ENCODE measurements at places on chromosomes 1 and 21.

GRCh38 chr1:176517484-176517883 is 54.5 kb downstream of the PAPPA2 start:
- no peak for DNase-seq

GRCh38 chr1:223019256-223019655 is 123.8 kb downstream of the TLR5 start:
- no peak for DNase-seq

GRCh38 chr1:31987135-31987619 is 26.5 kb upstream of the KHDRBS1 start:
- DNase-seq: no peak

- DNase-seq: no peak
Observed at GRCh38 chr1:36768486-36769178, 265.7 kb downstream of the GRIK3 start.

GRCh38 chr1:84975035-84975434 is 21.9 kb downstream of the MCOLN2 start:
- DNase-seq: no peak

- no peak for DNase-seq
Observed at GRCh38 chr21:27555996-27556395, 589.1 kb upstream of the ADAMTS5 start.

DNA sequence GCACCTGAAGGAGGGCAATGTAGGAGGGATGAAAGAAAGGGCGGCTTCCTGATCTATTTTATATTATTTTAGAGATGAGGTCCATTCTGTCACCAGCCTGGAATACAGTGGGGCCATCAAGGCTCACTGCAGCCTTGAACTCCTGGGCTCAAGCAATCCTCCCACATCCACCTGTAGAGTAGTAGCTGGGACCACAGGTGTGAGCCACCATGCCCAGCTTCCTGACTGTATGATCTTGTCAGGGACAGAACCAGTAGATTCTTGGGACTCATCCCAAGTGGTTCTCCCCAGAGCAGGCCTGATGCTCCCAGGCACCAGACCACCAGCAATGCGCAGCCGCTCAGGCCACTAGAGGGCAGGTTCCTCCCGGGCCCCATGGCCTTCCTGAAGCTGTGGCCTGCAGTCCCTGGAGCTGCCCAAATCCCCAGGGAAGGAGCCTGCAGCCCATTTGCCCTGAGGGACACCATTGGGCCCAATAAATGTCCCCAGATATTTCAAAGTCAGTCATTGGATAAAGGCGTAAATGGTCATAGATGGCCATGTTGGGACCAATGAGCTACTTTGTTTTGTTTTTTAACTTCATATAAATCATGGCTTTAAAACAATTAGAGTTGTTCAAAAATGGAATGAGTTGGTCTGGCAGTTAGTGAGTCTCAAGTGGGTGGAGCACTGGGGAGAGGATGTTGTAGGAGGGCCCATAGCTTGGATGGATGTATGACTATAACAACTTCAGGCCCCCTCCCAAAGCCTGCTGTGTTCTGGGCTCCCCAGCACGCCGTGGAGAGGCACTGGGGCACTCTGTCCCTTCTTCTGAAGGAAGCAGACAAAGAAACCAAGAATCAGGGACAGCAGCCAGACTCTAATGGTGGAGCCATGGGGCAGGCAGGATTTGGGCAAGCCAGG is 44.7 kb upstream of the GOLT1A start:
- DNase-seq: peak; percentile 35

GRCh38 chr1:10649517-10650201 is 146.8 kb downstream of the CASZ1 start:
- no peak for DNase-seq

GRCh38 chr1:202348005-202348508 is 442 bp upstream of the PPP1R12B start:
- DNase-seq: no peak

GRCh38 chr1:77175230-77175844 is 43.9 kb downstream of the PIGK start:
- no peak for DNase-seq

GRCh38 chr1:40948741-40949443 is 30.6 kb upstream of the CTPS1 start:
- DNase-seq: peak; percentile 70

DNA sequence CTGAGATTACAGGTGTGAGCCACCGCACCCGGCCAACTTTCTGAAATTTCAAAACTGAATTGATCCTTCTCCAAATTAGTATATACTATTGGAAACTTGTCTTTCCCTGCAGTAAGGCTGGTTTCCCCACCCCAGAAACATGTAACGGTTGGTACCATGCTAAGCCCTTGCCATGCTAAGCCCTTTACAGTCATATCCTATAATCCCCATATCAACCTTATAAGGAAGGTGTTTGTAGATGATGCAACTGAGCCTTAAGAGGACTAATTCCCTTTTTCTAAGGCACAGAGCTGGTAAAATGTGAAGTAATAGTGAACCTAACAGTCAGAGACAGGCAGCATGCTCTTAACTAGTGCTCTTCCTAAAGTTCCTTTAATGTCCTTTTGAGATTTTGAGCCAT is 413.7 kb downstream of the DISC1 start:
- DNase-seq: no peak

DNA sequence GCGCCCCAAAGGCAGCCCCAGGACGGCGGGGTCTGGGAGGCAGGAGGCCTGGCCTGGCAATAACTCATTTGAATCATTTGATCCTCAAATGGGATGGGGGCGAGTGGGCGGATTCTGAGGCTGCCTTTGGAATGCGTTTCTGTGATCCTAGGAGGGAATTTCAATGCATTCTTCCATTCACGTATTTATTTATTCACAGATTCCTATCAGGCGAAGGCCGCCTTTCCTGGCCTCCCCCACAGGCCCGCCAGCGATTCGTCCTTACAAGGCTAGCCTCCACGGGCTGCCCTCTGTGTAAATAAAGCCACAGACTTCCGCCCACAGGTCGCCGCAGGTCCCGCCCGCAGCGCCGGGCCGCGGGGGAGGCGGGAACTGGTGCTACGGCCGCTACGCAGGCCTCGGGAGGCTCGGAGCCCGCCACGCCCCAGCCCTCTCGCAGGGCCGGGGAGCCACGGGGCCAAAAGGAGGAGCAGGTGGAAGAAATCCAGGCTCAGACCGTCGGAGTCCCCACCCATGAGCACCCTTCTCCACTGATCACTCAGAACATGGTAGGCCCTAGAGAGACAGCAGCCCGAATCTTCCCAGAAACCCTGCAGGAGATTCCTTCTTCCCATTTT is 31.3 kb upstream of the JUN start:
- peak; percentile 92 for DNase-seq

- DNase-seq: peak; percentile 2
Observed at GRCh38 chr1:87024936-87025540, 110.6 kb downstream of the HS2ST1 start.

DNA sequence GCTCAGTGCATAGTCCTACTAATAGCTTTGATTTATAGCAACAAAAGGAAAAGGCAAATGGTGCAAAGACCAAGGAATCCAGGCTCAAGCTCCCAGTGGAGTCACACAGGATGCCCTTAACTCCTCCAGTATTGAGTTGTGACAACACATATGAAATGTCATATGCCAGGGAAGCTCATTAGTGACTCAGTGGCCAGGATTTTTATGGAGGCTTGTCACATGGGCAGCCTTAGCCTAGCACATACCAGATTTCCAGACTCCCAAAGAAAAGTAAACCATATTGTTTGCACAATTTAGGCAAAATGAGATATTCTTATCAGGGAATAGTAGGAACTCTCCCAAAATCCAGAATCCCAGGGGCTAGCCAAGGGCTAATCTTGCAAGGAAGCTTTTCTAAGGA is 129.2 kb downstream of the MAGI3 start:
- DNase-seq: no peak

GRCh38 chr1:156717351-156717750 is 10.9 kb upstream of the METTL25B start:
- DNase-seq: no peak

GRCh38 chr1:198927129-198927528 is 288.3 kb downstream of the PTPRC start:
- DNase-seq: no peak

GRCh38 chr1:30444850-30445249 is 278.5 kb downstream of the MATN1 start:
- DNase-seq: no peak

DNA sequence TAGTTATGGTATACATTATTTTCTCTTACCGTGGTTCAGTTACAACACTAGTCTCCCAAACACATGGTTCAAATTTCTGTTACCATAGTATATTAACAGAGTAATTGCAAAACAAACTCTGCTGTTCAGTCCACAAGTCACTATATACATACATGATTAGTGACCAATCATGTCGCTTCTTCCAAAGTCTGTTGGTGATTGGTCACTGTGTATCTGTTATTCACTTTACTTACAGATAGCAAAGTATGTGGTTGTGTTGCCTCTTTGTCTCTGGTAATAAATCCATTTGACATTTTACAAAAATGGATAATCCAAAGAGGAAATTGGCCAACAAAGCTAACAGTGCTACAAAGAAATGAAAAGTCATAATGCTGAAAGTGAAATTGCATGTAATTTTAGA is 107.2 kb downstream of the RABGAP1L start:
- no peak for DNase-seq
